ENCODE measurements at places on chromosomes 5 and 9. TPM values are rescaled to one million over a fixed set of nuclear protein-coding genes. Genes with fewer than 3 reads are reported as not detected.

Gene SNCB
- total RNA-seq = not detected

DNA sequence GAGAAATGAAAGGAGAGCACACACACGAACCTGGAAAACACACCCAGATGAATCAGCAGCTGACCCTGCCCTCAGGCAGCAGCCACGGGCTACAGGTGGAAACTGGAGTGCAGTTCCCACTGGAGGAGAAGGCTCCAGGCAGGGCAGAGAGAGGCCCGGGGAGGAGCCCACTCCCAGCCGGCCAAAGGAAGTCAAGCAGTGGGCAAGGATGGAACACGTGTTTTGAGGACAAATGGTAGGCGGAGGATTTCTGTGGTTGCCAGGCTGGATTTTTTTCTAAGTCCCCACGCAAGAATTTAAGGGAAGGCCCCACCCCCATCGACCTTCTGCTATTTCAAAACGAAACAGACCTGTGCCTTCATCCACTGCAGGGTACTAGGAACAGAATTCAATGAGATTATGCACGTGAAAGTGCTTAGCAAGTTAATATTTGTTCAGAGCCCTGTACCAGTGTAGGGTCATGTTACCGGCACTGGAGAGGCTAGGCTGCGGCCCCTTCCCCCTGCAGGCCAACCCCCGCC is 6.8 kb downstream of the EPB41L4B start:
- DNase-seq = no peak

Gene RAD23B
- 91.9 TPM for total RNA-seq

- no peak for DNase-seq
Observed at GRCh38 chr5:64972591-64972990, 203.9 kb downstream of the CWC27 start.
